Fibroblast of the conjunctiva (primary cell): ENCODE measurements at places on chromosomes 4 and X.

DNA sequence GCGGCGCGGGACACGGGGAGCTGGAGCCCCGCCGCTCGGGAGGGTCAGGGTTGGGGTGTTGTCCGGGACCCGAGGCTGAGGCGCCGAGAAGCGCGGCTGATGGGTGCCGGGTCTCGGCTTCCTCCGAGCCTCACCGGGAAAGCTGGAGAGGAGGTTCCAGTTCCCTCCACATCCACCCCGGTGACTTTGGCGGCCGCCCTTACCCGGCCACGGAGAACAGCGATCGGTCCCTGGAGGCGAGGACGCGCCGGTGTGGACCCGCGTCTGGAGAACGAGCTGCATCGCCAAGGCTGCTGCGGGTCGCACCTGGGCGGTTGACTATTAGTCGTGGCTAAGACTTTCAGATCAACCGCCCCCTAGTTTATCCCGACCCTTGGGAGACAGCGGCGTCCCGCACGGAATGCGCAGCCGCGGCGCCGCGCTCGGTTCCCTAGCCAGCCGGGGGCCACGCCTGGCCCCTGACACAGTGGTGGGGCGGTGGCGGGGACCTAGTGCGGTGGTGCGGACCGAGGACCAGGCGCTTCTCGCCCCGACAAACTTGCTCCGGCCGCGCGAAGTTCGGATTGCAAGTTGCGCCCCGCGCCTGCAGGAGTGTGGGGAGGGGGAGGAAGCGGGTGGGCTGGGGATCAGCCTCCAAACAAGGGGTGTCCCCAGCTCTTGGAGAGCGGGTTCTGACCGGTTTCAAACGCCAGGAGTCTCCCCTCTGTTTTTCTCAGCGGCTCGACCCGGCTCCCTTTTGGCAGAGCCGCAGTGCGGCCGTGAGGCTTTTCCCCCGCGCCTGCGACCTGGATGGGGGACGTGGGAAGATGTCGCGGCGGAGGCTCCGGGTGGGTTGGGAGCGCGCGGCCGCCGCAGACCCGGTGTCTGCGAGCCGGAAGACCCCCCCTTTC lies 568 bp downstream of the FHDC1 start:
- DNase-seq: no peak

GRCh38 chr4:16267639-16268038 lies 41.4 kb upstream of the TAPT1 start:
- no peak for DNase-seq

GRCh38 chrX:121165930-121166359 lies 118.5 kb downstream of the GLUD2 start:
- DNase-seq: no peak

DNA sequence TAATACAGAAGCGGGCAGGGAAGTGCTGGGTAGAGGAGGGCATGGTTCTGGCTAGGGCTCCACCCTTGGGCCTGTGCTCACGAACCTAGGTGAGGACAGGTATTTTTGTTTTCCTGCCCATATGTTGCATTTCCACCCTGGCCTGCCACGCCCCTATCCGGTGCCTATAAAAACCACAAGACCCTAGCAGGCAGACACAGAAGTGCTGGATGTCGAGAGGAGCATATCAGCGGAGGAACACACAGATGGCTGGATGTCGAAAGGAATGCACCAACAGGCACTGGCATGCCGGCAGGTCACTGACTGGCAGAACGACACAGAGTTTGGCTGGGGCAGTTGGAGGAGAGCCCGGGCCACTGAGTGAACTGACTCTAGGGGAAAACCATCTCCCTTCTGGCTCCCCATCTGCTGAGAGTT lies 316.6 kb upstream of the BOD1L1 start:
- DNase-seq: no peak

GRCh38 chr4:182684796-182685195 lies 232.4 kb downstream of the DCTD start:
- DNase-seq: no peak

GRCh38 chr4:78811034-78811433 lies 34.9 kb downstream of the BMP2K start:
- no peak for DNase-seq

DNA sequence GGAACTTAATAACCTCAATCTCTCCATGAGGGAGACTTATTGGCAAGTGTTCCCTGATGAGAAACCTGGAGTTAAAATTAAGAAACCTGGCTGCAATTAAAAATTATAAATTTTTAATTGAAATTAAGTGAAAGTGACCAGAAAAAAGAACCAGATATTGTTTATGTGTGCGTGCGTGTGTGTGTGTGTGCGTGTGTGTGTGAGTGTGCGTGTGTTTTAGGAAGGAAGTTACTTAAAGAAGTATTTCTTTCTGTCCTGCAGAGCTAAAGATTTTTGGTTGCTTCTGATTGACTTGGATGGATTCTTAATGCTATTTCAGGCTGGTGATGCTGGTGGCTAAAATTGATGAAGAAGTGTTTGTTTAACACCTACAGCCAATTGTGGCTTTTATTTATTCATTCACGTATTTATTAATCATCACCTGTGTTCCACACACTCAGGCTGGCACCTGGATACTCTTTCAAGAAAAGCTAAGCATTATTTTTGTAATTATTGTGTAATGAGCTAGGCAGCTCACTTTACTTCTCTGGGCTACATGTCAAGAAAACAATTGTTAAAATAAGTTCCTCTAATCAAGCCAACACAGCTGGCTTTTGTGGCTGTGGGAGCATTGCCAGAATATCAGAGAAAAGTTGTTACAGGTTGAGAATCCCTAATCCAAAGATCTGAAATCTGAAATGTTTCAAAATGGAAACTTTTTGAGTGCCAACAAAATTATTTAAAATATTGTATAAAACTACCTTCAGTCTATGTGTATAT lies 68.5 kb downstream of the CEP44 start:
- no peak for DNase-seq

- no peak for DNase-seq
These were observed 22.4 kb downstream of the DCTD start for GRCh38 chr4:182894681-182895275.

GRCh38 chr4:16844816-16845586 lies 53.4 kb downstream of the LDB2 start:
- peak; percentile 34 for DNase-seq

- DNase-seq: no peak
These were observed 600.6 kb upstream of the PCDH10 start for GRCh38 chr4:132548463-132548862.

- DNase-seq: no peak
These were observed 18.0 kb upstream of the SH3TC1 start for GRCh38 chr4:8181119-8181518.

DNA sequence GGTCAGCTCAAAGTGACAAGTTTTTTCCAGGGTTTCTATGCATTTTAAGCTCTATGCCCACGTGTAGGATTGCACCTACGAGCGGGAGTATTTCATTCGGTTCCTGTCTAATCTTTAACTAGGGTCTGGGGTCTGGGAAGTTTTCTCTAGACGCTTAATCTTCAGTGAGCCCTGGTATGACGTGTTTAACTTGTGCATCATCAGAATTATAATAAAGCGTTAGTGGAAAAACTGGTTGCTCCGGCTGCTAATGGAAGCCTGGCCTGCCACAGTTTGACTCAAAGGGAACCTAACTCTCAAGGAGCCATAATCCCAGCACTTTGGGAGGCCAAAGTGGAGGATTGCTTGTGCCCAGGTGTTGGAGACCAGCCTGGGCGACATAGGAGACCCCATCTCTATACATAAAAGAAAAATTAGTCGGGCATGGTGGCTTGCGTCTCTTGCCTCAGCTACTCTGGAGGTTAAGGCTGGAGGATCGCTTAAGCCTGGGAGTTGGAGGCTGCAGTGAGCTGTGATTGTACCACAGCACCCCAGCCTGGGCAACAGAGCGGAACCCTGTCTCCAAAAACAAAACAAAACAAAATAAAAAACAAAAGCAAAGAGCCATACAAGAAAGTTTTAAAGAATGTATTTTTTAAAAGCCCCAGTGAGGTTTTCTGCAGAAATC lies 30.2 kb downstream of the ARSD start:
- no peak for DNase-seq

- no peak for DNase-seq
These were observed 110.4 kb downstream of the IL13RA2 start for GRCh38 chrX:114906984-114907510.
